Central memory CD4-positive, alpha-beta T cell (primary cell): ENCODE measurements at places on chromosomes 5 and 9.

DNA sequence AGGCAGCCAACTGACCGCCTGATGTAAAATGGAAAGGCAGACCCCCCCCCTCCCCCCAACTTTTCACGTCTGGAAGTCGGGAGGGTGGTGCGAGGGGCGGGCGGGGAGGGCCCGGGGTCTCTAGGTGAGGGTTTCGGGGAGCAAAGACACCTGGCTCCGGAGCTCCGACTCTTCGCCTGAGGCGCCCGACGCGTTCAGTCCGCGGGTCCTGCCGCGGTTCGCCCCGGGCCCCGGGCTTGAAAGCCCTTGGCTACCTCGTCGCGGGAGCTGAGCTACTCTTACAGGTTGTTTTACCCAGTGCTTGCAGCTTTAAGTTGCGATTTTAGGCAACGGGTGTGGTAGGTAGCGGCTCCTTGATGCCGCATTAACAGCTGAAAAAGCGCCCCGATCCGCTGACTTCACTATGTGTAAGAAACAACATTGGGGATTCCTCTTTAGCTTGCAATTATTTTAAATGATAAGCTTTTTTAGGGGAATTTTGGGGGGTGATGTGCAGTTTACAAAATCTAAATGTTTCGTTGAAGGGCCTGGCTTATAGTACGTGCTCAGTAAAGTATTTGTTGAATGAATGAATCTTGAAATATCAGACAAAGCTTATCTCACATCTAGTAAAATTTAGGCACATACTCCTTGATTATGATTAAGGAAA lies 722 bp downstream of the CDC42SE2 start:
- peak; percentile 43 for DNase-seq

DNA sequence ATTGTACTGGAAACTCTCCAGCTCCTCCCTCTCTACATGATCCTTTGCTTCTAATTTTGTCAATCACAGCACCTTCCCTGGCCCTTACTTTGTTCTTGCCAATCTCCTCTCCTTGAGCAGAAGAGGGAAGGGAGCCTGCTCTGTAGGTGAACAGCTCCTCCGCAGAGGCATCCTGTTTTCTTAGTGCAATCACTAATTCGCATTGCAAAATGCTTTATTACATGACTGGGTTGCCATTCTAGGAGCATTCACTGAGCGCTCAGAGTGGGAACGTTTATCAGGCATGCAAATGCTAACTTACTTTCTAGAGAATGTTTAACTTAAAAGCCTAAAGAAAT lies 416 bp upstream of the SNX18 start:
- DNase-seq: no peak

DNA sequence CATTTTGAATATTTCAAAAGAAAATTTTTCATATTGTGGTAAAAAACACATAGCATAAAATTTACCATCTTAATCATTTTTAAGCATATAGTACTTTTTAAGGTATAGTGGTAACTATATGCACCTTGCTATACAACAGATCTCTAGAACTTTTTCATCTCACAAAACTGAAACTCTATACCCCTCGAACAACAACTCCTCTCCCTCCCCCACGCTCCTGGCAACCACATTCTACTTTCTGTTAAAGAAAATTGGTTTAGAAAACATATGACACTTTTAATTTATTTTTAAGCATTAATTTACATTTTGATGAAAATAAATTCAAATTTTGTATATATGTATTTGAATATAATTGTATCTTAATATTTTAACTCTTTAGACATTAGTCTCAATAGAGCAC lies 147.2 kb upstream of the EFNA5 start:
- no peak for DNase-seq

DNA sequence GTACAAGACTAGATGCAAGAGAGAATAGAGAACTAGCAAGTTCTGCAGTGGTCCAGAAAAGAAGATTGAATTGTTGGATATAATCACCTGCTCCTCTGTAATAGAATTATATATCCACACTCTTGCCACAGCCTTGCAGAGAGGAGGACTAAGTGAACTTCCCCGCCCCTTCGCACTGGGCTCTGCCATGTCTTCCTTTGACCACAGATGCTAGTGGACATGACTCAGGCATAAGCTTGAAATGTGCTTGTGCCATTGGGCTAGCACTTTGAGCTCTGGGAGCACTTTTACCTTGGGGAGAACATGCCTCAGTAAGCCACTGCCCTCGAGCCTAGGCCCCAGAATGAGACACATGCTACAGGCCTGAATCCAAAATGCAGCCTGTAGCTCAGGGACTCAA lies 113.5 kb upstream of the RASA1 start:
- DNase-seq: no peak

DNA sequence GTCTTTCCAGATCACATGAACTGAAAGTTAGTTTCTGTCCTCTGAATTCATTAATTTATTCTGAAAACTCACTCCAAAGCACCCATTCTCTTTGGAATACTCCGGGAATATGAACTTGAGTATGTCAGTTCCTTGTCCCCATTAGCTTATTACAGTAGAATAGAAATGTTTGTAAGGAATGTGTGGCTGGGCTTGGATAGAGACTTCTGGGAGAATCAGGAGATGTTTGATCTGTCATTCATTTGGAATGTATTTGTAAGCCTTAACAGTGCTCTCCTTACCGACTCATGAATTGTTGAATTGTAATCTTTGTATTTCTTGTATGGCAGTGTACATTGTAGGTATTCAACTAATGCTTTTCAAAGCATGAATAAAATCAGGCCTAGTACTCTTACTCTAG lies 548.4 kb downstream of the LRRC70 start:
- DNase-seq: no peak

DNA sequence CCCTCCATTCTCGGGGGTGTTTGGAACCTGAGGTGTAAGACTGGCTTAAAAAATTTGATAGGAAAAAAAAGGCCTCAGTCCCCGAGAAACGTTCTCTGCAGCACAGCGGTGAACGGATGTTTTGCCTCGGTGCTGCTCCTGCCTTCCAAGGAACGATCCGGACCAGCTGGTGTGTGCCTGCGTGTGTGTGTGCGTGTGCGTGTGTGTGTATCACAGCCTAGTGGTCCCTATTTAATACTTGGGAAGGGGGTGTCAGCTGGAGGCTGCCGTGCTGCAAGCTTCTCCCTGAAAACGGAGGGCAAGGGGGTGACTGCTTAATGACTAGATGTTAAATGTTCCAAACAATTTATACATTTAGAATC lies 76.9 kb downstream of the LHX2 start:
- no peak for DNase-seq

DNA sequence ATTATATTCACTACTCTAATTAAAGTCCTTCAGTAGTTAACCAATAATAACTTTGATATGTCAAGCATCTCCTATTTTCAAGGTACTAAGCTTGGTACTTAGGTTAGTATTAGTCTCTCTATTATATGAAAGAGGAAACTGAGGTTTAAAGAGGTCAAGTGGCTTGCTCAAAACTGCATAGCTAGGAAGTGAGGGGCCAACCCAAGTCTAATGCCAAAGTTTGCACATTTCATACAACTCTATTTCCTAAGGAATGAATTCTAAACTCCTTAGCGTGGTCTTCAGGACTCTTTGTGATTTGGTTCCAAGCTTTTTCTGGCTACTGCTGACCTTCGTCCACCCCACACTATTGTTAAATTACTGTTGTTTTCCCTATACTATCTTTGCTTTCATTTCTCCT lies 9.9 kb upstream of the SHOC1 start:
- no peak for DNase-seq

- DNase-seq: no peak
These were observed 52.2 kb downstream of the ACTL7B start for GRCh38 chr9:108803428-108804065.

DNA sequence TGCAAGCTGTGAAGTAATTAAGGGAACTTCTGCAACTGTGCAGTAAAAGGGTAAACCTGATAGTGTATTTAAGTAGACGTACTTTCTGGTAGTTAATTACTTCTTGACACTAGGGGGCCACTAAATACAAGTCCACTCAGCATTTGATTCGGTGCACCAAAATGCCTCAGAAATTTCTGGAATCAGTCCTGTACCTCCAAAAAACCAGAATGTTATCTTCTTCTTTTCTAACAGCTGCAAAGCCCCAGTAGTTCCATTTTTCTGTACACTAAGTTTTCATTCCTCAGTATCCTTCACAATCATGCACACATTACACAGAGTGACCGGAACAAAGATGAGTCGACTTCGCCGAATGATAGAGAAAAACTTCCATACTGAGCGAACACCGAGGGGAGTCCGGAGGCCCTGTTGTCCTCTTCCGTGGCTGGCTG lies 484 bp downstream of the GFM2 start:
- peak; percentile 53 for DNase-seq

DNA sequence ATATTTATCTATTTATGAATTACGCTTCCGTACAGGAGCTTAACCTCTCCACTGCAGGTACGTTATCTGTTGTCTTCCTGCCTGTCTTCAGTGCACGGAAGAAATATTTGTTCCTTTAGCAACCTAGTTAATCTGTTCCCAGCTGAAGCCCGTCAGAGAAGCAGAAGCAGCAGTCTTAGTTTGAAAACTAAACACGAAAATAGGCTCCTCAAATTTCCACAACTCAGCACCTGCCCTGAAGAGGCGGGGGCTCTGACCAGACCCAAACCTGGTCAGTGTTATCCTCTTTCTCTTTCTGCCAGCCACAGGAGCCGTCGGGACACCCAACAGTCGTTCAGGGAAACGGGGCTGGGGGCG lies 462 bp downstream of the NUDCD2 start:
- DNase-seq: no peak

DNA sequence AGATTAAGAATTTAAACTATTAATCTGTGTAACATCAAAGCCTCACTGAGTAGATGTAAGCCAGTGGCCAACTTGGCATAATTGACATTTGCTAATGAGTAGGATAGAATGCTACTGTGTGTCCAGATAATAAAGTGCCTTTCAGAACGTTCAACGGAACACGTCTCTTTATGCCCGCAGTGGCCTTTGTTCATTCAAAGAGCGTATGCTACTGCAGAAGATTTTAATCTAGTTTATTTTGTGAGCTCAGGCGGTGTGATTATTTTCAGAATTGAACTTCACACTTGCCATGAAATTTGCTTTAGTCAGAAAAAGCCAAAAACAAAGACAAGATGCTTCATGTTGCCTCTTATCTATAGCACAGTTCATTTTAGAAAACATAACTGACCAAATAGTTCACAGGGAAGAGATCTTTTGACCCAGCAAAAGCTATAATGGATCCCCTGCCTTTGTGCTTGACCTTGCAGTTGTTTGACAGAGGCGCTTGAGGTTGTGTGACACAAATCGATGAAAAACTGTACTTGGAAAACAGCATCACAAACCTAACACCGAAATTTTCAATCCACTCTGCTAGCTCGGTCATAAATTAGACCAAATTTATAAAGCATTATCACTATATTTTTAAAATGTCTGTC lies 530.9 kb upstream of the TYRP1 start:
- DNase-seq: no peak

DNA sequence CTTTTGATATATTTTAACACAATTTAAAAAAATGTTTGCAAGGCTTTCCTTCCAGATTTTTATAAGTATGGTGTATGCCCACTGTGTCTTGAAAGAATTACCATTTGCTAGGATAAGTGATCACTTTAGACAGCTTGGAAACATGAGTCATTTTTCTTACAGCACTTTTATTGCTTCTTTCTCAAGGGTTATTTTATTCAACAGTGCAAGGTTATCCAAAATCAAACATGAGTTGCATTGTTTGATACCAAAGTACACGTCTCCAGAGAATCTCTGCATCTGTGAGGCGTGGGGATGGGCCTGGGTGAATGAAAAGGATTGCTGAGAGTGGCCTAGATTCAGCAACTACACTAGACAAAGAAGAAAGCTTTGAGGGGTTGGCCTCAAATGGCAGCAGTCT lies 329.6 kb downstream of the ADAMTS6 start:
- DNase-seq: no peak

- no peak for DNase-seq
These were observed 172.8 kb upstream of the PITX1 start for GRCh38 chr5:135206862-135207261.

DNA sequence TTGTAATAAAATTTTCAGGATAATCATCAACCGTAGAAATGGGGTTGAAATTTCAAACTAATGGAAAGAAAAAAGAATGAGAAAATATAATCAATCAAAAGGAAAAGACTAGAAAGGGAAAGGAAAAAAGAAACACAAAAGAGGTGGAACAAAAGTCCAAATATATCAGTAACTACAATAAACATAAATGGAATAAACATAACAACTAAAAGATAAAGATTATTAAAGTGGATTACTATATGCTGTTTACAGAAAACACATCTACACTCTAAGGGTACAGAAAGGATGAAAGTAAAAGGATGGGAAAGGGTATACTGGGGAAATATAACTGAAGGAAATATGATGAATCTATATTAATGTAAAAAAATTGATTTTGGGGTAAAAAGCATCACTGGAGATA lies 43.0 kb downstream of the AHRR start:
- no peak for DNase-seq

DNA sequence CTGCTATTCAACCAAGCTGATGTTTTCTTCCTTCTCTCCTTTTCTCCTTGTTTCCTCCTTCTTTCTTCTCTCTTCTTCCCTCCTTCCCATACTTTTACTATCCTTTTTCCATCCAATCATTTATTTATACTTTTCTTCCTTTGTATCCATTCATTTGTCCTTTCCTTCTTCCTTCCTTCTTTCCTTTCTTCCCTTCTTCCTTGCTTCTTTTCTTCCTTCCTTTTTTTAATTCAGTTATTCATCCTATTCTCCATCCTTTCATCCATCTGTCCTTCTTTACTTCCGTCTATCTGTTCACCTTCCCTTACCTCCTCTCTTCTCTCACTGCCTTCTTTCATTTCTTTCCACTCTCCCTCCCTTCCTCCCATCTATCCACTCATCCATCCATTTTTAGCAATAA lies 24.0 kb upstream of the PPARGC1B start:
- no peak for DNase-seq

DNA sequence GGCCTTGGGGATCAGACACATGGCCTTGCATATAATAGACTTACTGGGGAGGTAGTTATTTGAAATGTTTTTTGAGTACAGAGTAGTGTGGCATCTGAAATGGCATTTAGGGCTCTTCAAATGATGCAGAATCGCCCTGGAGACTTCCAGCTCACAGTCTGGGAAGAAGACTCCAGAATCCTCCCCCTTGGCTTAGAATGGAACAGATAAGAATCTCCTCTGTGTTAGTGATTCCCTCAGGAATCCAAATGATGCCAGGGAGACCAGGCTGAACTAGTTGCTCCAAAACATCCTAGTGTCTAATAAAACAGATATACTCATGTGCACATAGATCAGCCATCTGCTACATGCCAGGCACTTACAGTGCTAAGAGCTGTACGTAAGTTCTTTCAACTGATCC lies 38.6 kb upstream of the SMC5 start:
- no peak for DNase-seq

GRCh38 chr5:127492854-127493738 lies 24.3 kb upstream of the PRRC1 start:
- DNase-seq: peak; percentile 29

- DNase-seq: no peak
These were observed 87.2 kb upstream of the DMRT1 start for GRCh38 chr9:754150-754931.
